Fibroblast of skin of left biceps (primary cell): ENCODE measurements at places on chromosomes 3 and 15.

GRCh38 chr15:63060699-63061098 is 18.2 kb downstream of the TPM1 start:
- DNase-seq: no peak

DNA sequence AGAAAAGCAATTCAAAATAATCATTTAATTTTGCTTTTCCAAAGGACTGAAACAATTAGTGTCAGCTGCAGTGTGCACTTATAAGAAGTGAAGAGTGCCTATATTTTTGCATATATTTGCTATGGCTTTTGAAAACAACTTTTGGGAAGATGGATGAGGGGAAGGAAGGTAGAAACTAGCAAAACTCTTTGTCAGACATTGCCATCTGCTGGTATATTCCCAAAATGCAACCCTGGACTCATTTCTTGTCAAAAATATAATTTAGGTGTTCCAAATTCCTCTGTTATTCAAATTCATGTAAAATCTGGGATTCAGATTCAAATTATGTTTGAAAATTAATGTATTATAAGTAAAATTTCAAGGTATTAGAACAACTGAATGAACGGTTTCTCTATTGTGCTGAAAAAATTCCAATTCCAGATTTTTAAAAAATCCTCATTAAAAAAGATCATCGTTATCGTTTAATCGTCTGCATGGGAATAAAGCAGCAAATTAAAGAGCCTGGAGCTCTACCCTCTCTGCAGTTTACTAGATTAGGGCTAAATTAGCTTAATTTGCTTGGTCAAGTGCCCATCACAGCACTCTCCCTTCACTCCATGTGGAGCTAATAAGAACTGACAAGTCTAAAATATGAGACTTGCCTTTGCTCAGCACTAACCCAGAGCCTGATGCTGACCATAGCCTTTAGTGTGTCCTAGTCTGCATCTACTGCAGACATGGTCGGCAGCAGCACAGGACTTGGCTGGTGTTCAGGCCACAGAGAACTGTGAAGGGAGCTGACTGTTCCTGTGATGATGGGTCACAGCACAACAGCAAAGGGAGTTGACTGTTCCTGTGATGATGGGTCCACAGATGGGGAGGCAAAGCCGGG is 67.9 kb upstream of the MITF start:
- no peak for DNase-seq

- DNase-seq: no peak
Measured at GRCh38 chr15:74369084-74369745, 1.8 kb upstream of the CYP11A1 start.

DNA sequence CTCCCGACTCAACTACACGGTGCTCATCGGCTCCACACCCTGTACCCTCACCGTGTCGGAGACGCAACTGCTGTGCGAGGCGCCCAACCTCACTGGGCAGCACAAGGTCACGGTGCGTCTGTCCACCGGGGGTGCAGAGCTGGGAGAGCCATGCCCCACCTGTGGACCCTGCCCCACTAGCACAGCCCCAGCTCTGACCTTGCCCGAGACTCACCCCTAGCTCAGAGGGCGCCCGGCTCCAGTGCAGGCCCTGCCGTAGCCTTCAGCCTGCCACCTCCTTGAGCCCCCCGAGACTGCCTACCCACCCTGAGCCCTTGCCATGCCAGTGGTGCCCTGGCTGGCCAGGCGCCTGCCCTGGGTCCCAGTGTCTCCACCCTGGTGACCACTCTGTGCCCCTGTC is 34.9 kb downstream of the PLXNA1 start:
- no peak for DNase-seq

DNA sequence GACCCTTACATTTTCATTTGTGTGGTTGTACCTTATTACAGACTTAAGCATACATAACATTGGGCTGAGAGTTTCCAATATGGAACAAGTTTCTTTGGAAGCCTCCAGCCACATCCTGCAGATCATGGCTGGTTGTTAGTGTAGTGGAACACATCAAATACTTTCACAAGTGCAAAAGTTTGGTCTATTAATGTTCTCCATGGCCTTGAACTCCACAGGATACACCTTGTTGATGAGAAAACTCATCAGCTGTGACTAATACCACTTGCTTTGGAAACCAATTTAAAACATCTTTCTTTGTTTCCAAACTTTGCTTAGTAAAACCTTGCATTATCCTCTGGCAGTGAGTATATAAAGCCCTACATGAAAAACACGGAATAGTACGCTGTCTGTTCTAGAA is 46.1 kb downstream of the MYZAP start:
- no peak for DNase-seq

DNA sequence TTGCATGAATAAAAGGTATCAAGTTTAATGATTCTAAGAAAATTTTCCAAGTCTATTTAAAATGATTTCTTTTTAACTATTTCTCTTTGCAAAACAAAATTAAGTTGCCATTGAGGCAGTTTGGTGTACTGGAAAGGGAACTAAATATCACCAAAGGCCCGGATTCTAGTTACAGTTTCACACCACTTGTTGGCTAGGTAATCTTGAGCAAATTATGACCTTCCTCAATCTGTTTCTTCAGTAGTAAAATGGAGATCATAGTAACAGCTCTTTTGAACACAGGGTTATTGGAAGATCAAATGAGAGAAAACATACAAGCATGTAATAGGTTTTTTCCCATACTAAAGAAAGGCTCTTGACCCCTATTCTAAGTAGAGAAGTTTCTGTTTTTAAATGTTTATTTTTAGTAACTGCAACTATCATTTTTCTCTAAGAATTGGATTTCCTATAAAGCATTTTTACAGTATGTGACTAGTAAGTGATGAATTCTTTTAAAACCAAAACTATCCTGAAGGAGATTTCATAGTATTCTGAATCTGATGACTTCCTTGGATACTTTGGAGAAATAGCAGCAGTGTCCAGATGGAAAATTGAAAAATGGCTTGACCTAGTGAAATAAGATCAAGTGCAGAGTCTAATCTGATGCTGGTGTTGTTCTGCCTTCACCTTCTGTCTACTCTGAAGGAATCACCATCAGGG is 15.7 kb downstream of the SCAANT1 start:
- no peak for DNase-seq

DNA sequence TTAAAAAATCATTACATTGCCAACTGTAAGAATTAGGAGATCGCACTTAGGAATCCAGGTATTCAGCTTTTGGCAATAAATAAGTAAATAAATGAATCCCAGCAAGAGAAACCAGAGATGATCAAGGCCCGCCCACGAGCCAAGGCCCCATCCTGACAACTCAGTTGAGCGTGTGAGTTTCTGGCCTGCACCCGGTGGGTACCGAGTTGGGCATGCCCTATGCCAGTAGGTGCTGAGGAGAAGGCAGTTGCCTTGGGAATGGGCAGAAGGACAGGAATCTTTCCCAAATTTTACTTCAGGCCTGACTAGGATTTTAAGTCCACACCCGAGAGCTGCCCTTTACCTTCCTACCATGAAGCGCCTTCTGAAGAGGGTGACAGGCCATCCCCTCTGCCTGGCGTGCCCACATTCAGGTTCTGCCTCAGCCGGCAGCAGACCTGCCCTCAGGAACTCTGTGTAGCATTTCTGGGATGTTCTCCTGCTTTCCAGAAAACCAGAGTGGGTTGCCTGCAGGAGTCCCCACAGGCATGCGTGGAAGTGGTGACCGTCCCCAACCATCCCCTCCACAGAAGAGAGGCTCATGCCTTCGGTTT is 99.3 kb upstream of the ALDH1A3 start:
- no peak for DNase-seq

DNA sequence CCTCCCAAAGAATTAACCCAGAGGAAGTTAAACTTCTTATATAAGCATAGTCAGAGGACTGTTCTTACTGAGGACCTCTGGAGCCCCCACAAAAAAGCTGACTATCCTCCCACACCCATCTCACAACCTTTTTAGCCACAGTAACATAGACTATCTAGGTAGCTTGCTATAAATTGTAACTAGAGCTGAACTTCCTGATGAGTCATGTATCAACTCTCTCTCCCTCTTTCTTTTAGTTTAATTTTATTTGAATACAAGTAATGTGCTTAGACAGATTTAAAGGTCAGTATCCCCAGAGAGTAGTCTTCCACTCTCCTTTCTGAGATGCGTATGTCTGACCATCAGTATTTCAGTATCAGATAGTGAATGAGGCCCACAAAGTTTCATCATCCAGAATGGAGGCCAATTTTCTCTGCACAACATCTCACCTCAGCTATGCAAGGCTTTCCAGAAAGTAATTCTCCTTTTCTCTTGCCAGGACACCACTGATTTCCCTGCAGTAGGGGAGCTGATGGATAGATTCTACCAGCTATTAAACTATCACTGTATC is 104.0 kb upstream of the MYRIP start:
- DNase-seq: no peak

DNA sequence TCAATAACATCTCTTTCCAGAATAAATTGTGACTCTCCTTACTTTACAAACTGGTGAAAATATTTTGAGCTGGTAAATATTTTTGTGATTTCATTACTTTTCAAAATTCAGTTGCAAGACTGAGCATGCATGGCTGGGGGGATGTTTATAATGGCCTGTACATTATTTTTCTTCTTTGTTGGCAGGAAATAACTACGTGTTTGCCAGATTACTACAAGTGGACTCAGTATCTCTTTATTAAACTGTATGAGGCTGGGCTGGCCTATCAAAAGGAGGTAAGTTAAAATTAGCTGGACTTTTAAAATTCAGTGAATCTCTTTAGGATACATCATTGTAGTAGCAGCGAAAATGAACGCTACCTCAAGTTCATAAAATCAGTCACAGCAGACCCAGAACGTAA is 58.3 kb downstream of the LARS2 start:
- no peak for DNase-seq

DNA sequence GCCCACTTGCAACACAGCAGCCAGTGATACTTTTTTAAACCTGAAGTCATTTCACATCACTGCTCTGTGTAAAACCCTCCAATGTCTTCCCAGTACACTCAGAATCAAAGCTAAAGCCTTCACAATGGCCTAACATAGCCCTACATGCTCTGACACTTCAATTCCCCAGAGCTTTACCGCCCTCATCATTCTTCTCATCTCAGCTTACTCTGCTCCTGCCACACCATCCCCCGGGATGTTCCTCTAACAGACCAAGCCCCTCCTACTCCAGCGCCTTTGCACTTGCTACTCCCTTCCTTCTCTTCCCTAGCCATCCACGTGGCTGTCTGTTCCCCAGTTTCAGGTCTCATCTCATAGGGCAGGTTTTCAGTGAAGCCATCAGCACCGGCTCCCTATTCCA is 194.0 kb downstream of the SSR3 start:
- DNase-seq: no peak

- no peak for DNase-seq
Measured at GRCh38 chr15:50744601-50745000, 20.9 kb downstream of the SPPL2A start.

GRCh38 chr3:64620020-64620419 is 67.8 kb downstream of the ADAMTS9 start:
- no peak for DNase-seq

DNA sequence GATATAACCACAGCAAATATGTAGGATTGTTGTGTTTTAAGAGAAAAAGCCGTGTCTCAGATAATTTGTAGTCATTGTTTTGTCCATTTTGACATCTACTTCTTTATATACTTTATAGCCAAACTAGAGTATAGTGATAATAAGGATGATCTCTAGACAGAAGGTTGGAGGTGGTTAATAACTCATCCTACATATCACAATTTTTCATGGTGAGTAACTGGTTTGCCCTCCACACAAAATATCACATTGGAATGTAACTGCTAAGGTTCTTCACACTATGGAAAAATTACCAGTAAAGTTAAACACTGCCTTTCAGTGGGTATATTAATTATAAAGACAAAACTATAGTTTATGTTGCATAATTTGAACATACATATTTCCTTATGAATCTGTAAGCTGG is 380.7 kb downstream of the LPP start:
- DNase-seq: no peak

GRCh38 chr3:64575211-64575844 is 112.5 kb downstream of the ADAMTS9 start:
- no peak for DNase-seq

DNA sequence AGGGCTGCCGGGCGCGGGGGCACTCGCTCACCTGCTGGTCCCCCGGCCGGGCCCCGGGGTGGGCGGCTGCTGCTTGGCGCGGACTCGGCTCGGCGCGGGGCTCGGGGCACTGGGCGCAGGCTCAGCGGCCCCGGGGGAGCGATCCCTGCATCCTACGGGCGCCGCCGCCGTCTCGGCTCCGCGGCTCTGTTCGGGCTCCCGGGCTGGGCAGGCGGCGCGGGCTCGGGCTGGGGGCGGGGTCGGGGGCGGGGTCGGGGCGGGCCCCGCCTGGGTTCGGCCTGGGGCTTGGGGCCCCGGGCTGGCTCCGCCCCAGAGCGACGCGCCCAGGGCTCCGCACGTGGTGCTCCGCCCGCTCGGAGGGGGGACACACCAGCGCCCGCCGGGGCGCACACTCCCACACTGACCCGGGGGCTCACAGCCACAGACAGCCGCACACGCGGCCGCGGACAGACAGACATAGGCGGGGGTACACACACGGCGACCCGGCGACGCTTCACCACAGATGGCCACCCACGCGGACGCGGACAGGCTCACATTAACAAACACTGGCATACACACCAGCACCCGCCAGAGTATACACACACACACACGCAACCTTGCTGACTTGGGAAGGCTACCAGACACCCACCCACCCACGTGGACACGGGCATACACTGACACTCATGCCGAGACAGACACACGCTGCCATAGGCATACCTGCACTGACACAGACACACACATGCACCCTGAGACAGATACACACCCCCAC is at the start of gene SCN5A:
SCN5A (minus strand) TSS at position 188 of the 748 bp plus-strand sequence. CDS start 16,380 bp downstream, outside the sequence.
- DNase-seq: no peak

- no peak for DNase-seq
Measured at GRCh38 chr3:53973905-53974304, 82.2 kb upstream of the SELENOK start.

GRCh38 chr3:169662132-169662842 is 1.2 kb downstream of the MECOM start:
- no peak for DNase-seq

GRCh38 chr15:48419896-48420295 is 88.7 kb downstream of the DUT start:
- DNase-seq: no peak

- DNase-seq: no peak
Measured at GRCh38 chr3:68915973-68916372, 16.4 kb downstream of the TAFA4 start.

GRCh38 chr3:3201611-3202010 is 22.1 kb upstream of the CRBN start:
- no peak for DNase-seq

DNA sequence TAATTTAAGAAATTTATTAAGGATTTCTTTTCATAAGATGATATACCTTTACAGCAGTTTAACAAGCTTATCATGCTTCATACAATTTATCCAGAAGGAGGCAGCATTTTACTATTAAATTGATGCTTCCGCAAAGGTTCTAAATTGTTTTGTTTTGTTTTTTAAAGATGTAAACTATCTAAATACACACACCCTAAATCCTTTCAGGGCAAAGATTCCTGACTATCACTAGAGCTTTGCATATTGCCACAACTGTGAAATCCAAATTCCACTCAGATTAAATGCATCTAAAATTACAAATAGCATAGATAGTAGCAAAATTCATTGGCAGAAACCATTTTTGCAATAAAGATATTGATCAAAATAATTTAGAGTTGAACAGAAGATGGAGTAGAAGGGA is 44.5 kb upstream of the CCNL1 start:
- peak; percentile 20 for DNase-seq
